ENCODE measurements at places on chromosomes 6 and 20.

GRCh38 chr6:6752129-6752528, 163.6 kb downstream of the LY86 start:
- DNase-seq = no peak

DNA sequence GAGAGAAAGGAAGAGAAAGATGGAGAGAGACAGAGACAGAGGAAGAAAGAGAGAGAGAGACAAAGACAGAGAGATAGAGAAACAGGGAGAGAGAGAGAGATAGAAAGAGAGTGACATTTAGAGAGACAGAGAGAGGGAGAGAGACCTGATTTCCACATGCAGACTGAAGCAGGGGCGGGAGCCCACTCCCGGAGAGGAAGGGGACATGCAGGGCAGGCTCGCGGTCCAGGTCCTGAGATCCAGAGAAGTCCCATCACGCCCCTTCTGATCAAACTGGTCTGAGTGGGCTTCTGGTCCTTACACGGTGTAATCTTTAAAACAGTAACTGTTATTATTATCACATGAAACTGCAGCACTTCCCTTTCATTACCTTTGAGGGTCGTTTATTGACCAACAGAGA, 62.2 kb downstream of the PHACTR3 start:
- DNase-seq = no peak

GRCh38 chr6:142902636-142903053, 42.3 kb downstream of the HIVEP2 start:
- no peak for DNase-seq

GRCh38 chr6:170575250-170575649, 9.2 kb downstream of the PDCD2 start:
- DNase-seq = no peak

DNA sequence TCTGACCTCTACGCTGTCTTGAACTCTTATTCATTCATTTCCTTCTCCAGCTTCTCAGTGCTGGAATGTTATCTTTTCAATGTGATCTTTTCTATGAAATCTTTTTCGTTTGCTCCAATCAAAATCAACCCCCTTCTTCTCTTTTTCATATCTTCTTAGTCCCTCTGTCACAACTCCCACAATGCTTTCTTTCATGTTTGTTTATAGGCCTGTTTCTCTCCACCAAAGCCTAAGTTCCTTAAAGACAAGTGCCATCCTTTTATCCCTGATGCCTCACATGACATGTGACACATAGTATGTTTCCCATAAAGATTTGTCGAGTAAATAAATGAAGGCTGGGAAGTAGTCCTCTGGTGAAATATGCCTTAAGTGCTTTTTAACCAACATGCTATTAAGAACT, 38.1 kb downstream of the CRYBG1 start:
- DNase-seq = no peak

- peak; percentile 64 for DNase-seq
These were observed 292.6 kb upstream of the MARCKS start for GRCh38 chr6:113564371-113565171.

- DNase-seq = no peak
These were observed 164.8 kb downstream of the BACH2 start for GRCh38 chr6:90131614-90132423.

DNA sequence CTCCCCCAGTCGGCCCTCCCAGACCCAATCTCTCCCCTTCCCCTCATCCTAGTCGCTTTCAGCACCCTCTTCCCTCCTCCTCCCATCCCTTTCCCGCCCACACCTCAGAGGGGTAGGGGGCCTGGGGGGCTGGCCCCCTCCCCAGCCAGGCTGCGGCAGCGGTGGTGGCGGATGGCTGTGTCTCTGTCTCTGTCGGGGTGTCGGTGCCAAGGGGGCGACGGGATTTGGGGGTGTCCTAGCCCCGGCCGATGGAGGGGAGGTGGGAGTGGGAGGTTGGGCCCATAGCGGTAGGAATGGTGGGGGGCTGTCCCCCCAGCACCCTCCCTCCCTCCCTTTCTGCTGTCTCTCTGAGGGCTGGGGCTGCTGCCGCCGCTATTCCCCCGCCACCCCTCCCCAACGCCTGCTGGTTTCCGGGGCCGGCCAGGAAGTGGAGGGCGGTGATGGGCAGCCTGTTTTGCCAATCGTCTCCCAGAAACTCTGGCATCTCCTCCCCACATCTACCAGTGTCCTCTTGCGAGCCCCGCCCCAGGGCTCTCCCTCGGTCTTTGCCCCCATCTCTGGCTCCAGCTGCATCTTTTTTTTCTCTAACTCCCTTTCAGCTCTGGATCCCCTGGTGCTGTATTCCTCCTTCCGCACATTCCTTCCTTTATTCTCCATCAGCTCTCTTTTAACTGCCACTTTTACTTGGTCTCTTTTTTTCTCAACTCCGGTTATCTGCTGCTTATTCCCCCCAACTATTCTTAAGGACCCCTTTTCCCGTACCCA, at the start of gene AGPAT1:
Gene AGPAT1, minus strand, starts transcription at position 374 of the 765 bp plus-strand sequence. CDS start 4,588 bp downstream, outside the sequence.
- DNase-seq = peak; percentile 93

GRCh38 chr6:161079566-161080262, 88.1 kb downstream of the MAP3K4 start:
- no peak for DNase-seq

GRCh38 chr20:50053362-50054230, 59.4 kb downstream of the UBE2V1 start:
- DNase-seq = no peak

DNA sequence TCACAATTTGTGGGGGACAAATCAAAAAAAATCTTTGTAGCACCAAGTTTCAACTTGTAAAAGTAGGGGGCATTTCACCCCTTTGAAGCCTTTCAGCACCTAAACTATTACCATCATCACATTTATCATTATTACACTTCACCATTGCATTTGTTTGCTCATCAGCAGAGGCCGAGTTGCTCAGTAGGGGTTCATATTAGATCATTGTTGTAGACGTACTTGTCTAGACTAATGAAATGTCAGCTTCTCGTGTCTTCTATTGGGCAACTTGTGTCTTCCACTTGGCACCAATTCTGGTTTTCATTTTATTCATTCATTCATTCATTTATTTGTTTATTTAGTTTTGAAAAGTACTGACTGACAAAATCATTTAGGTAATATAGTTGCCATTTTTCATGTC, 338.3 kb upstream of the KCNQ5 start:
- DNase-seq = no peak

GRCh38 chr20:9978397-9979004, 56.3 kb upstream of the ANKEF1 start:
- DNase-seq = peak; percentile 81

GRCh38 chr20:40668449-40669228, 20.4 kb downstream of the MAFB start:
- DNase-seq = no peak

GRCh38 chr20:60115451-60115850, 157.2 kb downstream of the CDH26 start:
- no peak for DNase-seq

DNA sequence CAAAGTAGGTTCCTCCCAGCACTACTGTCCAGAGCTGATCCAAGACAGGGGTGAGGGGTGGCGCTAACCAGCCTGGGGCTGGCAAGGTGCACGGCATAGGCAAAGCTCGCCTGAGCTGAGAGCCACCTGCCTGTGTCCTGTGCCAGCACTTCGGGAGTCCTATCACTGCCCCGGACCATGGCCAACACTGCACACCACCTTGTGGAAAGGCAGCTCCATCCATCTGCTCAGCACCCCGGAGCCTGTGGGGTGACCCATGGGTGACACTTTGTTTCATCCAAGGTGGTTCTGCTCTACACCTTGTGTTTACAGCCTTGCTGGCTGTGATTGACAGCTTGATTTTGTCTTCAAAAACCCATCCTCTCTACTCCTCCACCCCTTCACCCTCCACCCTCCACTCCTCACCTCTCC, 32.9 kb upstream of the GATA5 start:
- no peak for DNase-seq

GRCh38 chr6:79438030-79438429, 99.2 kb downstream of the LCA5 start:
- no peak for DNase-seq

- no peak for DNase-seq
These were observed 74.0 kb downstream of the MRPL14 start for GRCh38 chr6:44053106-44053756.

DNA sequence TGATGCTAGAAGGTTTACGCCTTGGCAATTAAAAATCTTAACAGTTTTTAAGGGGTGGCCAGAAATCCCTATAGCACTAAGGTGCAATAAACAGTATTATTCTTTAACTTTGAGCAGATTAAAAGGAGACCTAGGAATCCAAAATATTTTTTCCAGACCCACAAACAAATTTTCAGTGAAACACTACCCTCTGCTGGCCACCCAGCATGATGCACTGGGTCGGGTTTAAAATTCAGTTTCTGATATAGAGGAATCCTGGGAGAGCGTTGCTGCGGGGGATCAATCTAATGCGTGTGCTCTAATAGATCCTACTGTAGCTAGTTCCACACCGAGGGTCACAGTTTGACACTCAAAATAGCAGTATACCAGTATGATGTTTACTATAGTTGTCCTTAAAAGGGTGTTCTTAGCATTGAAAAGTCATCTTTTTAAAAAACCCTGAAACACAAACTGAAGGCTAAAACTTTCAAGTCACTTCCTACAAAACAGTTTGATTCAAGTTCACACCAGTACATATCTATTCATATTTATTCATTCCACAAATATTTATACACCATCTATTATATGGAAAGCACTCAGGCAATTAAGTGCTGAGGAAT, 10.2 kb downstream of the UBE3D start:
- DNase-seq = no peak

DNA sequence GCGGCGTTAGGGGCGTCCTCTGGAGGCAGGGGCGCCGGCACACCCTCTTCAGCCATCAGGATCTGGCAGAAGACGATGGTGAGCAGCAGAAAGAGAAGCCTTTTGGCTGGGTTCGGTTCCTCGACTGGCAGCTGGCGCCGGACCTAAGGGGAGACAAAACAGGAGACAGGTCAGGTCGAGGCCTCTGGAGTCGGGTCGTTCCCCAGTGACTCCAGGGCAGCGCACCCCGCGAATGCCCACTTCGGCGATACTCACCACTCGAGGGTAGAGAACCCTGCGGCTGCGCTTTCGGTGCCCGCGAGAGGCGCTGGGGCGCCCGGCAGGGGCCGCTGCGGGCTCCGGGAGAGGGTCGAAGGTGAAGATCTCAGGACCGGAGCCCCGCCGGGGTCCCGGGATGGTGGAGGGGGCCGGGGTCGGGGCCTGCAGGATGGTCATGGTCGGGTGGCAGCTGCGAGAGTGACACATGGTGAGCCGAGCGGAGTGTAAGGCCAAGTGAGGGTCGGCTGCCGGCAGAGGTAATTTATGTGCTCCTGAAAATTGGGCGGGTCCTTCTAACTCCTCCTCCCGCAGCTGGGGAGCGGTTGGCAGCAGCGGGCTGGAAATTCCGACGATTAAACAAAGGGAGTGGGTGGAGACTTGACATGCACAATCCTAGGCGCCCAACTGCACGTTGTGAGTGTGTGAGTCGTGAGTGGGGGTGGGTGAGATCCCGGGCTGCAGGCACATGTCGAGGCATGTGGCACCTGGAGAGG, at the start of gene IER3:
Gene IER3, minus strand, starts transcription at position 494 of the 752 bp plus-strand sequence. Its CDS starts 29 bp downstream, at position 465.
- DNase-seq = peak; percentile 77

DNA sequence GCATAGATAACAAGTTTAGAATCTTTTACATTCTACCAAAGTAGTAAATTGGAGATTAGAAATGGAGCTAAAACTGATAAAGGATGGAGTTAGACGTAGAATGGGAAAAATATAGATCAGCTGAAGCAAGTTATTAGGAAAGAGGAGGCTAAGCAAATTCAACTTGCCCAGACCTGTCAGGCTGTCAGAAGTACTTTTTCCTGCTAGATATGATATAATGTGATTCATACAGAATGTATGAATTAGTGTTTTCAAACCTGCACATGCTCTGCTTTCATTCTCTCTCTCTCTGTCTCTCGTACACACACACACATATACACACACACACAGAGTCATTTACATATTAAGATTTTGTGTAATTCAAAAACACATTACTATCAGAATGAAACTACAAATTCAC, 133.2 kb upstream of the HDGFL1 start:
- DNase-seq = no peak

DNA sequence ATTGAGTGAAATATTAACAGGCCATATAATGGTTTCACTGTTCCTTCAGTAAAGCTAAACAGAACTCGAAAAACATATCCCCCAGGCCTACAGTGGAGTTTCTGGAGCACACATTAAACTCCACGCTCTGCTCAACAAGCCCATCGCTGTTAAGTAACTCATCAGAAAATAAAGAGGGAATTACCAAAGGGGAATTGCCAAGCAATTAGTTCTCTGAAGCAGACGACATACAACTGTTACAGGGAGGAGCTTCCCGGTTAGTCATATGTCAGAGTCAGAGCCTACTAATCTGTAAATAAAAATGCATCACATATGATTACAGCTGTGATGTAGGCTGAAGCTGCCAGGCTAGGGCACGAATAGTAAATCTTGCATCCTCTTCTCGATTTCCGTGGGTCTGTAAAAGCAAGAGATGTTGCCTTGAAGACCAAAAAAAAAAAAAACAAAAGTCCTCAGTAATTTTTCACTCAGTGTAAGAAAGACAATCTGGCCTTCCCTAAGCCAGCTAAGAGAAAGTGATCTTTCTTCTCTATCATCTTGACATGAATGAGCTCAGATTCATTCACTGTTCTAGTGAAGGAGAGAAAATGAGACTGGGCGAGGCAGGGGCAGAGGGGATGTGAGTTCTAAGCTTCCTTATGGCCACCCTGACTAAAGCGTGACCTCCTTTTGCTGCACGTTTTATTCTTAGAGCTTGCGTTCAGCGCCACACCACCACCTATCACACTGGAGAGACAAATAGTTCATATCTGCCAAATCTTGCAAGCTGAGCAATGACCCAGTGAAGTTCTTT, 13.8 kb downstream of the ATXN1 start:
- DNase-seq = no peak

DNA sequence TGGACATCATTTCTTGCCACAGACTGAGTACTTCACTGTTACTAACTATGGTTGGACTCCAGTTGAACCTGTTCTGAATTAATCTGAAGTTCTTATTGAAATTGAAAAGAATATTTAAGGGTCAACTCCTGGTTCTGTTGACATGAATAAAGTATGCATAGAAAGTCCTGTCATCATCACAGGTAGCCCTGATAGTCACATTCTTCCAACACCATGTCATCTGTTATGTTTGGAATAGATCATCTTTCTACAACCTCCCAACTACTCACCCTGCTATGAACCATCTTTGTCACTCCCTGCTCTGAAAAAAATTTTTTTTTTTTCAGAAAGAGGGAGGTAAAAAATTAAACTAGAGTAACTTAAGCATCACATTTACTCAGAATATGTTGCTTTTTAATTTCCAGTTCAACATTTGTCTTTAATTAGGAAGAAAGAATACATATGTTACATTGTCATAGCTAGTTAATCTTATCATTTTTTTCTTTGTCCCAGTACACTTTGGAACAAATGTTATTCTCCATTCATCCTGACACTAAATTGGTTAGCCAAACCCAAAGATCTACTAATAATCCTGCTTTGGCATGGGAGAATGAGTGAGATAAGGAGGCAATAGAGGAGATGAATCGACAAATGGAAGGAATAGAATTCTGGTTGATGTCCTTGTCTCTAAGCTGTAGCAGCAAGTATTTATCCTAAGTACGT, 775.1 kb upstream of the NRSN1 start:
- DNase-seq = no peak

GRCh38 chr20:33662172-33662571, at the start of gene C20orf144:
Gene C20orf144, plus strand, starts transcription at chr20:33662327. Its CDS starts 19 bp downstream, at chr20:33662346.
- DNase-seq = no peak
